NCI-H2171 (cell line): ENCODE measurements at places on chromosomes 11 and 22.

- DNase-seq: no peak
Measured at GRCh38 chr11:68532727-68533369, 72.3 kb downstream of the PPP6R3 start.

- peak; percentile 47 for DNase-seq
Measured at GRCh38 chr11:62108017-62108750, 15.6 kb upstream of the INCENP start.

GRCh38 chr22:48889209-48889830, 938.4 kb downstream of the BRD1 start:
- DNase-seq: no peak

GRCh38 chr22:46595545-46595944, 24.6 kb upstream of the GRAMD4 start:
- no peak for DNase-seq

GRCh38 chr22:33648478-33648877, 271.8 kb downstream of the LARGE1 start:
- DNase-seq: no peak

DNA sequence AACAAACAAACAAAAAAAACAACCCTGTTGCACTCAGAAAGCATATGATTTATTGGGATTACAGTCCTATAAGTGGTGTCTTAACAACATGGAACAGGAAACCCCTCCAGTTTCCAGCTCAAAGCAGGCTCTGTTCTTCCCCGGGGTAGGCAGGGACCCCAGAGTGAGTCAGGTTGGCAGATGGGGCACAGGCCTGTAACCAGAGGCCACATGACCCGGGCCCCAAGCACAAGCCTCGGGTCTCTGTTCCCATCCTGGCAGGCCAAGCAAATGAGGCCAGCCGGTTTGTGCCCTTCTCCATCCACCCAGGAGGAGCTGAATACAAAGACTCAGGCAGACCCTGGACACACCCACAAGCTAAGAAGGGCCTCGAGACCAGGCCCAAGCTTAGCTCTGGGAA, 75.8 kb downstream of the NAT10 start:
- DNase-seq: no peak

DNA sequence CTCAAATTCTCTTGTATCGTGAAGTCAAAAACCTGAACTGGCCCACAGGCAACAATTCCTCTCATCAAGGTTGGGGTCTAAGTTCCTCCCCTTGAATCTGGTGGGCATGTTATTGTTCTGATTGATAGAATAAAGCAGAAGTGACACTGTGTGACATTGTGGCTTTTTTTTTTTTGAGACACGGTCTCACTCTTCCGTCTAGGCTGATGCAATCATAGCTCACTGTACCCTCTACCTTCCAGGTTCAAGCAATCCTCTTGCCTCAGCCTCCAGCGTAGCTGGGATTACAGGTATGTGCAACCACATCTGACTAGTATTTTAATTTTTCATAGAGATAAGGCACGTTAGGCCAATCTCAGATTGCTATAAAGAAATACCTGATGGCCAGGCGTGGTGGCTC, 8.9 kb upstream of the PELI3 start:
- no peak for DNase-seq

DNA sequence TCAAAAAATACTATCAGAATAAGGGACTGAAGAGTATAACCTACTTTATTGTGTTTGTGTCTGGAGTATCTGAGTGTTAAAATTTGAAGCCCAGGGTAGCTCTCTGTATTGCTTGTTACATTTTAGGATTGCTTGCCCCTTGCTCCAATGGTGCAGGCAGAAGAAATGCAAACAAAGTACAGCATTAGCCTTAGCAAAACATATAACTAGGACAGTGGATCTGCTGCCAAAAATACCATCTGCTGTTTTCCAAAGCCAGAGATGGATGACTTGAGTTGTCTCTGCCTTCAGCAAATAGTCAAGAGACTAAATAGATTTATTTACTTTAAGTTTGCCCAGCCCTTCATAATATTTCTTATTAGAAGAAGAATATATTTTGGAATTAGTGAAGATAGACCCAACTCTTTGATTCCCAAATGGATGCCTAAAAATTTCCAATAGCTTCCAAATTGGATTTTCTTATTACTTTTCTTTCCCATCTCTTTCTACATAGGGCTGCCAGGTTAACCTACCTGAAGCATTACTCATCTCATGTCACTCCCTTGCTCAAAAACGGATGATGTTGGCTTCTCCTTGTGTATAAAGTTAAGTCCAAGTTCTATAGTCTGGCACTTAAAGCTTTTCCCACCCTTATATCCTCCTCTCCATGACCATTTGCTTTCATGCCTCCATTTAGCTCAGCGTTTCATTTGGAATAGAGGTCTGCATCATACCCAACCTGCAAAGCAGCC, 66.3 kb downstream of the LDLRAD3 start:
- peak; percentile 73 for DNase-seq

GRCh38 chr11:57410287-57410686, 16.6 kb downstream of the SLC43A3 start:
- no peak for DNase-seq

GRCh38 chr22:45823336-45823735, 151.7 kb downstream of the ATXN10 start:
- DNase-seq: no peak

DNA sequence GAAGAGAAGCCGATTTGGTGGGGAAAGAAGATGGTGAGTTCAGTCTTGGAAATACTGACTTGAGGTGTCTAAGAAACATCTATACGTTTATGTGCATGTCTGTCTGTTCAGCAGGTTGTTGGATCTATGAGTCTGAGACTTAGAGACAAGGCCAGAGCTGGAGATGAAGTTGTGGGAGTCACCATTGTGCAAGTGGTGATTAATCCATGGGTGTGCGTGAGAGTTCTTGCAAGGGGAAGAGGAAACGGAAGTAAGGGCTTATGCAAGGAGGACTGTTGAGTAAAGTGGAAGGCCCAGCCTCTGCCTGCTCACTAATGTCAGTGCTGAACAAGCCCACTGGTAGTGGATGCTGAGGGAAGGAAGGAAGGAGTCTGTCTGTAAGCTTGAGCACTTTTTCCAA, 9.7 kb downstream of the TMEM45B start:
- DNase-seq: no peak

DNA sequence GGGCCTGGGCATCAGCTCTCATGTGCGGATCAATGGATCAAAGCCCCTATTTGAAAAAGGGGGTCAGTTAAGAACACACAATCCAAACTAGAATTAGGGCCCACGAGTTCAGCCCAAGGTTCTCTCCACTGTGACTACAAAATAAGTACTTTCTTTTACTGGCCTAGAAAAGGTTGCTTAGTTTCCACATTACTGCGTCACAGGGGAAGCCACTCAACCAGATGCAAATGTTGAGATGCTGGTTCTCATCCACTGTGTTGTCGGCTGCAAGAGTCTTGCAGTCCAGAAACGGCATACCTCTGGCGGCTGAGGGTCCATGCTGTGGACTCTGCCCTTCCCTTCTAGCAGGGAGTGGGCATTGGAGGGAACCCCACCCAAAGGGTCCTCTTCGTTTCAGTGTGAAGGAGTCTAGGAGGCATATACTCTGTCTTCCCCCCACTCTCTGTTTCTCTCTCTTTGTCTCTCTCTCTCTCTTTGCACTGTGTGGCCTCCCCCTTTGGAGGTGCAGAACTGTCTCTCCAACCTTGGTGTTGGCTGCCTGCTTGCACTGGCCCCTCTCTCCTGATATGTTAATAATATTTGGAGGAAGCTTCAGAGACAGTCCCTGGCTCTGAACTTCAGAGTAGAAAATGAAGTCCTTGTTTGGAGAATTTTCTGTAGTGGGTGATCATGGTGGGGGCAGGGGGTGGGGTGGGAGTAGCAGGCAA, 99.0 kb upstream of the NNMT start:
- DNase-seq: no peak

DNA sequence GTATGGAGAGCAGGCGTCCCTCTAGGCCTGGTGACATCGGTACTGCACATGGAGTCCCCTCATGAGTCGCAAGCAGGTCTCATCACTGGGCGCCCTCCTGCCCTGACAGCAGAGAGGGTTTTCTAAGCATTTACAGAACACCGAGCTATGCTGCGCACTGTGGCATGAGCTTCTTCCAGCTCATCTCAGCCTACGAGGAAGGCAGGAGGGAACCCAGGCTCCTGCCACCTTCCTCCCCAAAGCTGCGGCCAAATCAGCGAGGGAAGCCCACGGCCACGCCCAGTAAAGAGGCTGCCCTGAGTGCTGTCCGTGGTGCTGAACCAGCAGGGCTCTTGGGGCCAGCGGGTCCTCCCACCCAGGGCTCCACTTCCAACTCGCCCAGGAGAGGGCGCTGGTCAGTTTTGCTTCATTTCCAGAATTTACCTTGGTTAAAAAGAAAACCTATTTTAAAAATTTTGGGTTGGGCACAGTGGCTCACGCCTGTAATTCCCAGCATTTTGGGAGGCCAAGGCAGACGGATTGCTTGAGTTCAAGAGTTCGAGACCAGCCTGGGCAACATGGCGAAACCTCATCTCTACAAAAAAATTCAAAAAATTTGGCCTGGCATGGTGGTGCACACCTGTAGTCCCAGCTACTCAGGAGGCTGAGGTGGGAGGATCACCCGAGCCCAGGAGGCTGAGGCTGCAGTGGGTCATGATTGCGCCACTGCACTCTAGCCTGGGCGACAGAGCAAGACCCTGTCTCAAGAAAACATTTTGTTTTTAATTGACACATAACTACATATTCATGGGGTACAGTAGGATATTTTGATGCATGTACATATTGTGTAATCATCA, 34.2 kb downstream of the PHF21B start:
- DNase-seq: no peak

DNA sequence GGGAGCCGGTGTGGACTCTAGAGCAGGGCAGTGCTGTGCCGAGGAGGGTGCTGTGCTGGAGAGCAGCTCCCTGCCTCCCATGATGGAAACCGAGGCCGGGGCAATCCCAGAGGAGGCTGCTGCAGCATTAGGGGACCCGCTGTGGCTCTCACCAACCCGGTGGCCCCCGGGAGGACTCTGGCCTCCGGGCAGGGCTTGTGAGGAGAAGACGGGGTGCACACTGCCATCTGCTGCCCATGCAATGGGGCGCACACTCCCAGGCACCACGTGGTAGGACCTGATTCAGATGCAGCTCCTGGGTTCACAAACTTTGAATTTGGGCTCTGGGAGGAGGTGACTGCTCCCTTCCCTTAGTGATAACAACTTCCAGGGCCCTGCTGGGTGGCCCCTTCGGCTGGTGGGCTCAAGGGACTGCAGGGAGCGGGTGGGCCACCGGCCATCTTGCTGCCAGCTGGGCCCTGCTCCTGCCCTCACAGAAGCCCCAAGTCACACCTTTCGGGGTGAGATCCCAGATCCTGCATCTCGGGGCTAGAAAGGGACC, 93.8 kb upstream of the FGF3 start:
- DNase-seq: no peak

GRCh38 chr22:35862697-35863096, 145.0 kb downstream of the APOL5 start:
- no peak for DNase-seq

DNA sequence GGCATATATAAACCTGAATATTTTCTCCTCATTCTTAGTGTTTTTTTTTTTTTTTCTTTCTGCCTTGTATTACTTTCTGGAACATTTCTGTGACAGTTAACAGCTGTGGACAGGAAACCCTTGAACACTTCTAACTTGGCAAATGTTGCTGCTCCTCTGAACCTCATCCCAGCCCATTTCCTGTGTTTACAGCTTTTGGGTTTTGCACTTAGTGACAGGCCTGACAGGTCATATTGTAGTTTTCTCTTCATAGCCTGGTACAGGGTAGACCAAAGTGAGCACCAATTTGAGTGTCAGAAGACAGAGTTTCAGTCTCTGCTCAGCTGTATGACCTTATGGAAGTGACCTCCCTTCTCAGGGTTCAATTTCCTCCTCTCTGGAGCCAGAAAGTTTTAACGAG, 91.6 kb downstream of the STIM1 start:
- no peak for DNase-seq

DNA sequence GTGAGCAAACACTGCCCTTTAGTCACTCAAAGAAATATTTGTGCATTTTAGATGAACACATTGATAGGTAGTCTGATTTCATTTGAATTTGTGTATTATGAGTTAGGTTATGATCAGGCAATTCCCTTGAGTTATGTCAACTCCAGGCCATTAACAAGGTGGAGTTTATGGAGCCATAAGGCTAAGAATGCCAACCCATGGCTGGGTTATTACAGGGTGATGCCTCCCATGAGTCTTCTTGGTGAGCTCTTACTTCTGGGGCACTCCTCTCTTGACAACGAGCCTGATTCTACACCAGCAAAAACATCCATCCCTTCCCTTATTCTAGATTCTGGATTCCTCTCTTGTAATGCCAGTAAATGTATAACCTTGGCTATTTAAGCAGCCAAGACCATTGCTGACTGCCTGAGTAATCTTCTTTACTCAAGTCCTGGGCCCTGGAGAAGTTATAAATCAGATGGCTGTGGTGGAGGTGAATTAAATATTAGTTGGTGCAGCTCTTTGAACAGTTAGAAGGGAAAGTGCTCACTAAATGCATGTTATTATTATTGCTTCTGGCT, 645.7 kb upstream of the TENM4 start:
- no peak for DNase-seq

DNA sequence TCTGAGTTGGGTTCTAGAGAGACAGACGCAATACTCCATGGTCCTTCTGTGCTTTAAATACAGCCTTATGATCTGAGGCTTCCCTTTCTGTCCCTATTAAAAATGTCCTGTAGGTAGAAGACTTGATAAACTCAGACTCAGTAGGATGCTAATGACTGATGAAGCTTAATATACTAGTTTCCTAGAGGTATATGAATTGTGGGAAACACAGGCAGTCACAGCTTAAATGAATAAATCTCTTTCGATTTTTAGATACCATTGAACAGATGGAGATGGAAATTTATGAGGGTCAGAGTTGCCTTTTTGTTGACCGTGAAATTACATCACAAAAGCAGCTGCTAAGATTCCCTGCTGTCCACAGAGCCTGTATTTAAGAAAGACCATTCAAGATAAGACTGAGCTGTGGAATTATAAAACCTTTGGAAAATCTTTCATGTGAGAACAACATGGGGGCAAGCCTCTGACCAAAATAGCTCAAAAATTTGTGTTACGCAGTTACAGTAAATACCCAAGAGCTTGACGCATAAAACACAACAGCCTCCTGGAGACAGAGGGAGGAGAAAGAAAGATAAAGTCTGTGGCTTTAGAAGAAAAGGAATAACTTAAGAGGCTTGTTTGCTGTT, 172.3 kb downstream of the AASDHPPT start:
- DNase-seq: no peak

DNA sequence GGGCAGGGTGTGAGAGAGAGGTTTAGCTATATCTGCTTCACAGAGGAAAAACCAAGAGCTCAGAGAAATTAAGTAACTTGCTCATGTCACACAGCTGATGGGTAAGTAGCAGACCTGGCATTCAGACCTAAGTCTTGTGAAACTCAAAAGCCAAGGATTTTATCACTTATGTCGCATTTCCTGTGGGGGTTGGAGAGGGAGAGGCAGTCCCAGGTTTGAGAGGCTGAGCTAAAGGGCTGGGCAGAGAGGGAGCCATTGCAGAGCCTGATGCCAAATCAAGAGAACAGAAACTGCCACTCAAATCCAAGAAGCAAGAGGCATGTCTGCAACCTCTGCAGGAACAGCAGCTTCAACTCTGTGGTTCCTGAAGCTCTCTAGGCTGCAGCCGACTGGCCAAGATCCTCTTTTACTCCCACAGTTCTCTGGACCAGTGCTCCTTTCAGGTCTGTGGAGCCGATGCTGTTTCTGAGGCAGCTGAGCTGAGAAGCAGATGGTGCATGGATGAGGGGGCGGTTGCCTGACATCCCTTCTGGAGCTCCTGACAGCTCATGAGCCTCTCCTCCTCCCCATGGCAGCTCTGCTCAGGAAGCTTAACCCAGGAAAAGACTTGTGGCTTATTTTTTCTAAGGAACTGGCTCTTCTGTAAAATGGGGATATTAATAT, 47.6 kb upstream of the NAV2 start:
- peak; percentile 51 for DNase-seq
